ENCODE measurements at places on chromosomes 7 and 10.

GRCh38 chr10:29873941-29874484 lies 185.4 kb downstream of the JCAD start:
- no peak for DNase-seq

- no peak for DNase-seq
These were observed 748.7 kb upstream of the GALNT17 start for GRCh38 chr7:70383066-70383782.

GRCh38 chr10:114250236-114250635 lies 11.2 kb downstream of the VWA2 start:
- DNase-seq: no peak

DNA sequence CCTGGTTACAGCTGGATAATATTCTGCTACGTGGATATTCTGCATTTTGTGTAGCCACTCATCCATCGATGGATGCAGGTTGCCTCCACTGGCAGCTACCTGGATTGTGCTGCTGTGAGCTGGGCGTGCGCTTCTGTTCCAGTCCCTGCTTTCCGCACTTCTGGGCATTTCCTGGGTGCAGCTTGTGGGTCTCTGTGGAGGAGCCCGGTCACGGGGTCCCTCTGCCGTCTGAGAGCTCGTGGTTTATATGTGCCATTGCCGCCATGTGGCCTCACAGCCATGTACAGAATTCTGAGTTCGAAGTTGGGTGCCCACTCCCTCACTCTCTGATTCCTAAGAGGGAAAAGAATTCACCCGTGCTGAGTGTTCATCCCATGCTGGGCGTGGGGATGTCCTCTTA lies 38.3 kb downstream of the JAKMIP3 start:
- no peak for DNase-seq
